ENCODE measurements at places on chromosomes 1 and 21. TPM values are rescaled to one million over a fixed set of nuclear protein-coding genes. Genes with fewer than 3 reads are reported as not detected.

Gene TLCD4
- 1.7 TPM for polyA plus RNA-seq

Gene RNU1-3
- polyA plus RNA-seq, result not detected

Gene CD1E
- not detected for polyA plus RNA-seq

Gene RC3H1
- polyA plus RNA-seq, result 2.0 TPM

Gene GUCA2B
- polyA plus RNA-seq, result not detected

Gene LRRC3
- 9.3 TPM for polyA plus RNA-seq

Gene ICOSLG
- 9.3 TPM for polyA plus RNA-seq

Gene FCRL1
- polyA plus RNA-seq, result not detected

DNA sequence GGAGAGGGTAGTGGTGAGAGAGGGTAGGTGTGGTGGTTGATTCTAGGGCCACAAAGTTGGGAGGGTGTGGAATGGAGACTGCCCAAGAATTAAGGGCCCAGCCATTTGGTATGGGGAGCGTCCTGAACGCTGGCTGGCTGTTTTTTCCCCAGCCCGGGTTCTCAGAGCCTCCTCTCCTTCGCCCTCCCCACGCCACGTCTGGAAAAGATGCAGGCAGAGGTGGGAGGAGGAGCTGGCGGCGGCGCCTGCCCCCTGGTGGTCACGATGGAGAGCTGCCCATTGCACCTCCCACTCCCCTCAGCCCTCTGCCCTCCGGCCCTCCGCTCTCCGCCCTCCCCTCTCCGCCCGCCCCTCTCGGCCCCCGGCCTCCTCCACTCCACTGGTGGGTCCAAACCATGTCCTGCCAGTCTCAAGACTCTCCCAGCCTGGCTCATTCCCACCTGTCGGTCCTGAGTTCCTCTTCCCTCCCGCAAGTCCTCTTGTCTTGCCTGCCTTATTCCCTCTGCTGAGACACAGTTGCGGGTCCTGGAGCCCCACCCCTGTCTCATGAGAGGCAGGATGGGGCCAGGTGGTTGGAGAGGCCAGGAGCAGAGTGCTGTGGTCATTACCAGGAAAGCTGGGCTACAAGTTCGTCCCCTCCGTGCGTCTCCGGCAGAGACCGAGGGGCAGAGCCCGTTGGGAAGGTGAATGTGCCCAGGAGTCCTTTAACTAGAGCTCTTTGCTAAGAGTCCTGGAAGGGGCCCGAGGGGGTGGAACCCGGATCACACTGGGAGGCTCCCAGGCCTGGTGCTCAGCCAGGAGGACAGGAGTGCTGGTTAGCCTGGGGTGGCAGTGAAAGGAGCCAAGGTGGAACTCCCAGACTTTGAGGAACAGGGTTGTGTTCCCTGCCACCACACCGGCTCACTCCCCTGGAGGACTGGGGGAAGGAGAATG is 22.6 kb downstream of the ETNK2 start:
- peak; percentile 88 for DNase-seq

DNA sequence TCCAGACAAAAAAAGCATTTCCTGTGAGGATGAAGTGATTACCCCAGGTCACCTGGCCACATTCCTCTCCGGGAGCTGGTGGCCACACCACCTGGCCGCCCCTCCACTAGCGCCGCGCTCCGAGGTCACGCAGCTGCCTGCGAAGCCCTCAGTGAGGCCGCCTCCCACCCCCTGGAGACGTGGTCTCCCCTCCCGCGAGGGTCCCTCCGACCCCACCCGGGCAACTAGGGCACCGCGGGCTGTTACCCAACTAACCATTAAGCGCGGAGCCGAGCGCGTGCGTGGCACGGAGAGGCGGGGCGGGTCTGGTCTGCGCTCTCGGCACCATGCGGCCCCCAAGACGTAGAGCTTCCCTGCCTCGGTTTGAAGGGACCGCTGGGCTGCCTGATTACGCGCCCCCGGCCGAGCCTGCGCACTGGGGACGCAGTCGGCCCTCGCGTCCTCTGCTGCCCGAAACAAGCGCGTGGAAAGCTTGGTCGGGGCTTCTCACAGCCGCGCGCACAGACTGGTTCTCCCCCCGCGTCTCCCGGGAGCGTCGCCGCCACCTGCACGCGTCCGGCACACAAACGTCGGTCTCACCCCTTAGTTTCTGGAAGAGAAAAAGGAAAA is 106.5 kb downstream of the SLC16A1 start:
- DNase-seq, result peak; percentile 84

DNA sequence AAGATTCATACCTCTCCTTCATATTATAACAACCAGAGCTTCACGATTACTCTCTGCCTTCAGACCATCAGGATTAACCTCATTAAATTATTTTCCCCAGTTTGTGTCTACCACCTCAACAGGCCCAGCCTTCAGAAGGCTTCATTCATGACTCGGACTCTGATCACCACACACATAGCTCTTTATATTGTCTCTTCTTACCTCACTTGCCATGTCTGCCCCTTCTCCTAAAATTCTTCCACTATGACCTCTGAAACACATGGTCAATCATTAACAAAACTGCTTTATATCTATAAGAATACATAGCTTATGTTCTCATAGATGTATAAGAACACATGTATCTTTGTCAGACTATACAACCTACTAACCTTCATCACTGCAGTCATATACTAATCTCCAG is 79.8 kb downstream of the USP1 start:
- DNase-seq, result no peak

DNA sequence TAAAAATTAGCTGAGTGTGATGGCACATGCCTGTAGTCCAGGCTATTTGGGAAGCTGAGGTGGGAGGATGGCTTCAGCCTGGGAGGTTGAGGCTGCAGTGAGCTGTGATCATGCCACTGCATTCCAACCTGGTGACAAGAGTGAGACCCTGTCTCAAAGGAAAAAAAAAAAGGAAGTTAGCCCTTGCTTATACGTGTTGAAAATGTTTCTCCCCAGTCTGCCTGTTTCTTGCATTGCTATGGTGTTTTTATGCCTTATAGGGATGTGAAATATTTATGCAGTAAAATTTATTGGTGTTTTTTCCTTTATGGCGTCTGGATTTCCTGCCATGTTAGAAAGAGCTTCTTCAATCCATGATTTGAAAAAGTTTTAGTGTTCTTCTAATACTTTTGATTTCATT is 3.6 kb upstream of the RERE start:
- no peak for DNase-seq

DNA sequence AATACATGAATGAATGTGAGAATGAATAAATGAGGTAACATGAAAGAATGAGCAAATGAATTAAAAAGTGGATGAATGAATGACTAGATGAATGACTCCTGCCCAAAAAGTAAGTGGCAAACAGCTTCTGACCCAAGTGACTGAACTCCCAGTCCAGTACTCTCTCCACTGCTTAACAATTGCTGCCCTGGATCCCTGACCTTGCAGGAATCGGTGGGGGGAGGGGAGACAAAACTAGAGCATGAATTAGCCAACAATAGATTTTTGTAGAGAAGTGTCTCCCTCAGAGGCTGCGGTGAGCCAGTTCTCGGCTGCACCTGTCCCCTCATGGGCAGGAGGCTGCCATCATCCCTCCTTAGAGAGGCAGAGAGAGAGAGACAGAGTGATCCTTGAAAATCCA is 5.9 kb upstream of the GRIK3 start:
- no peak for DNase-seq

- DNase-seq, result no peak
Measured at GRCh38 chr1:55635856-55636255, 420.7 kb upstream of the USP24 start.

- DNase-seq, result no peak
Measured at GRCh38 chr1:167618789-167619188, 11.2 kb upstream of the RCSD1 start.

DNA sequence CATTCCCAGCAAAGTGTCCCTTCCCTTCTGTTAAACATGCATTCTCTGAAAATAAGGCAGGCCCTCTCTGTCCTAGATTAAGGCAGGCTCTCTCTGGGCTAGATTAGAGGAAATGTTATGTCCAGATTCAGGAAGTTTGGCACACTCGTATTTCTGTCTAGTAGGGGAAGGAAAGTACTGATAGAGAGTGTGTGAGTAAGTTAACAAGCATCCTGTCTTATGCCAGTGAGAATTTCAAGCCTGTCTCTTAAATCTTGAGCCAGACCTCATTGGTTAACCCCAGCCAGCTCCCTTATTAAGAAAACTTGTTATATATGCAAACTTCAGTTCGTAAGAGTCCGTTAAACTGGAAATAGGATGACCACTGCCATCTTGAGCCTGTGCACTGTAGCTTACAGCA is 31.6 kb downstream of the IGSF5 start:
- DNase-seq, result no peak

DNA sequence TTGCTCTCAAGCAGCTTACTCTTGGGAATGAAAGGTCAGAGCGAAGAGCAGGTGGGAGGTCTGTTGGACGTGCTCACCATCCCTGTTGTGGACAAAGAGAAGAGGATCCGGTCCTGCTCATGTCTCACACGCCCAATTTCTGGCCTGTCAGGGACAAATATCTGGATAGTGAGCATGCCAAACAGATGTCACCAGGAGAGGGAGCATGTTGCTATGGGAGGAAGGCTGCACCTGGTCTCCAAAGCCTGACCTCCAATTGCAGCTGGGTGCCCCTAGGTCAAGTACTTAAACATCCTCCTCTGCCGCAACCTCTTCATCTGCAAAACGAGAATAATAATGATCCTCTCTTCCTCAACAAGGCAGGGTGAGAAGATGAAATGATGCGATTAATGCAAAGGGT is 53.4 kb downstream of the DMRTA2 start:
- DNase-seq, result no peak

Measured in brain (organoid and tissue), 16 donors.